GM06990 (cell line): ENCODE measurements at places on chromosomes 7 and 10.

DNA sequence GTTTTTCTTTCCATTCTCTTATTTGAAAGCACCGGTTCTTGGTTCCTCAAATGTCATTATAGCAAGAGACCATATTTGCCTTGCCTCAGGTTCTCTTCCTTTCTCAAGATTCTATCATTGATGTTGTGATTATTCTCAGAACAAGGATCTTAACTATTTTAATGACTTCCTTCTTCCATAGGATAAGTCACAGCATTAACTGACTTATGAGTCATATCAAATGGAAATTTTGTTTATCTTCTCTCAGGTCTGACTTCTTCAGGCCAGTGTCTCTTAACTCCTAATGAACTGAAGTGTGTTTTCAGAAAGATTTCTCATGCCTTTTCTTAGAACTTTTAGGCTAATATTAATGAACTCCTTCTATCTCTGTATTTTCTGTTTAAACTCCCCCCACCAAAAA lies 794.6 kb upstream of the LRRN3 start:
- DNase-seq, result no peak

DNA sequence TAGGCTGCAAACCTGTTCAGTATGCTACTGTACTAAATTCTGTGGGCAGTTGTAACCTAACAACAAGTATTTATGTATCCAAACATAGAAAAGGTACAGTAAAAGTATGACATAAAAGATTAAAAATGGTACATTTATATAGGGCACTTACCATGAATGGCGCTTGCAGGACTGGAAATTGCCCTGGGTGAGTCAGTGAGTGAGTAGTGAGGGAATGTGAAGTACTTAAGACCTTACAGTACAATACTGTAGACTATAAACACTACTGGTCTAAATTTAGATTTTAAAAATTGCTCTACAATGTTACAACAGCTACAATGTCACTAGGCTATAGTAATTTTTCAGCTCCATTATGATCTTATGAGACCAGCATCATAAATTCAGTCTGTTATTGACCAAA lies 146.0 kb upstream of the GNAI1 start:
- no peak for DNase-seq

DNA sequence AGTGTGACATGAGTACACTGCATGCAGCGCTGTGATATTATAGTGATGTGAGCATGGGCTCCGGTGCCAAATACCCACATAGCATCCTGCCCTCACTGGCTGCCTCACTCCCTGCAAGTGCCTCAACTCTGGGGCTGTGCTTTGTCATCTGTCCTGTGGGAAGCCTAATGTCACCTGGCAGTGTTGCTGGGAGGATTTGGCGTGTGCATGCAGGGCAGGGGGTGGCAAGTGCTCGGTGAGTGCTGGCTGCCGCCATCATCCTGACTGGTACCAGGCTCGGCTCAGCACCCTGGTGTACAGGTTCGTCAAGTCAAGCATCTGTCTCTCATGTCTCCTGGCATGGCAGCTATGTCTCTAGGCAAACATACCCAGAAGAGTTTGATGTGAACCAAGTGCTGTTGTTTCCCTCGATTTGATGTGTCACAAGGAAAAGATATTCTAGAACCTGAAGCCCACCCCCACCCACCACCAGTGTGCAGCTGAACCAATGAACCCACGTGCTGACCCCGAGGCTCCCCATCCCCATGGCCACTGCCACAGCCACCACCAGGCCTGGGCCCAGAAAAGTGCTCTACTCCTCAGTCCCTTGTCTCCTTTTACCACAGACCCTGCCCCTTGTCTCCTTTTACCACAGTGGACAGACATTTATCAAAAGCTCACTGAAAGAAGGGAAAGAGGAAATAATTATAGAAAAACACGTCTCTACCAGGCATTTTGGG lies 135.8 kb downstream of the MAPK8 start:
- no peak for DNase-seq

GRCh38 chr10:22133749-22134624 lies 83.8 kb downstream of the EBLN1 start:
- DNase-seq, result peak; percentile 6

DNA sequence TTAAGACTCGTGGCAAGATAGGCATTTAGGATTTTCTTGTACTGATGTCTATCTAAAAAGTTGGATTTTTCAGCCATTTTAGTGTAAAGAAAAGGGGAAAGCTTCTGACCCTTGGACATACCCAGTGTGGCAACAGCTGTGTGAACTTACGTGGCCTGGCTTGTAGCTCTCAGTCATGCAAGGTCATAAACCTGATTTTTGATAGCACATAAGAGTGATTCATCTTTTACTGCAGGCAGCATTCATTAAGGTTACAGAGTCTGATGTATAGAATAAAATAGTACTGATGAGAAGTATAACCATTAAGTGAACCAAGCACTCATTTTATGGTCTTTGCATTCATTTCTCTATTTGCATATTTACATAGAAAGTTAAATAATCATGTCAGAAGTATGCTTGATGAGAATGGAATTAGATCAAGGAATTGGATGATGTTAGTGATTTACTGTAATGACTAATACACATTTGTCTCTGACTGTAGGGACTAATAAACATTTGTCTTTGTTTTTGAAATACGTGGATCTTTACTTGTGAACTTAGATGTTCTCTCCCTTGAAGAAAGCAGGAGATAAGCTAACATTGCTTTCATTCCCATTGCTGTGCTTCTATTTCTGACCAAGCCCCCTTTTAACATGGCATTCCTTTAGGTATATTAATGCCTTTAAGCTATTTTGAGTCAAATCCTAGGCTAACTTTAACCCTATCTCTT lies 88.2 kb downstream of the GSDME start:
- DNase-seq, result no peak
